ENCODE measurements at places on chromosomes 11 and 22.

DNA sequence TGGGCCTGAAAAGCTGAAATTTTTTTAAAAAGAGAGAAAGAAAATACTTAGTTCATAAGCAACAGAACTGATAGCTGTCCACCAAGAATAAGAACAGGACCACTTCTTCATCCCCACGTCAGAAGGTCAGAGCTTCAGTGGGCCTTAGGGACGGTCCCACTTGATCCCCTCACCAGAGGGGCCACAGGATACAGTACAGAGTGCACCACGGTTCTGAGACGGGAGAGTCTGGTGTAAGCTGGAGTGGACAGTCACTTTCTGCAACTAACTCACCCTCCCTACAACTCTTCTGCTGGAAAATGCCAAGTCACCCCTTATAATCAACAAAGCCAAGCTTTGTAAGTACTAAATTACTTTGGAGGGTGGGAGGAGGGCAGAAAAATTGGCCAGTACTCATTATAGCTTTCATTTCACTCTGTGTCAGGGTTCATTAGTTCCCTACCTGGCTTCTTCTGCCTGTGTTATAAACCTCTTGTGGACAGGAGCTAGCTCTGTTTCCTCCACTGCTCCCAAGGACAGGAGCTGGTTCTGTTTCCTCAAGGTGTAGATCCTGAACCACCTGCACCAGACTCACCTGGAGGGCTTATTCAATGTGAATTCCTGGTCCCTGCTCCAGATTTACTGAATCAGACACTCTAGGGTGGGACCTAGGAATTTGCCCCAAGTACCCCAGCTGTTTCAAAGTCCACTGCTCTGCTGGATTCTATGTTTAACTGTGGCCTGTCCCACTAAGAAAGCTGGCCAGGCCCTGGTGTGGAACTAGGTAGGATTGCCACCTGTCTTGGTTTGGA is 39.6 kb downstream of the SCGB1A1 start:
- DNase-seq, result no peak

DNA sequence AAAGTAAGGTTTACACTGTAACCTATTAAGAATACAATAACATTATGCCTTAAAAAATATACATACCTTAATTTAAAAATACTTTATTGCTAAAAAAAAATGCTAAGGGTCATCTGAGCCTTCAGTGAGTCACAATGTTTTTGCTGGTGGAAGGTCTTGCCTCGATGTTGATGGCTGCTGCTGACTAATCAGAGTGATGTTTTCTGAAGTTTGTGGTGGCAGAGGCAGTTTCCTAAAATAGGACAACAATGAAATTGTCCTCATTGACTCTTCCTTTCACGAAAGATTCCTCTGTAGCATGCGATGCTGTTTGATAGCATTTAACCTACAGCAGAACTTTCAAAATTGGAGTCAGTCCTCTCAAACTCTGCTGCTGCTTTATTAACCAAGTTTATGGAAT is 97.6 kb downstream of the FAT3 start:
- DNase-seq, result no peak

DNA sequence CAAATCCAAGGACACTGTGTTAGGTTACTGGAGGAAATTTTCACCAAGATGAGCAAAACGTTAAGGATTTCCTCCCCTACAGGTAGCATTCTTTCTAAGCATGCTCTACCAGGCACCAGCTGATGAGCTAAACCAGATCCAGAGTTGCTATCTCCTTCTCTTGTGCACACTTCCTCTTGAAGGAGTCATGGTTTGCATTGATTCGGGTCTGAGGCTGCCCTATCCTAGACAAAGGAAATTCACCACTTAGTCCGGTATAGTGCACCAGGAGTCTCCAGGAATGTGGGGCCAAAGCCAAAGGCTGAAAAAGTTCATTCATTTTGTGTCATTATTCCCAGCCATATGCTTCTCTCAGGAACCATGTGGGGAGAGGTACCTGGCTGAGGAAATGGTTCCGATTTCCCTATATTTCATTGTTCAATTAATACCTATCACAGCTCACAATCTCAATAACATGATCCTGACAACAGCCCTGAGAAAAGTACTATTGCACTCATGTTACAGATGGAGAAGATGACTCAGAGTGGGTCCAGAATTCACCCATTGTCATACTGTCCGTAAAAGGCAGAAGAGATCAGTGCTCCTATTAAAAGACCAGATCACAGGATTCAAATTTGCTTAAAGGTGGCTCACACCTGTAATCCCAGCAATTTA is 39.1 kb downstream of the SLC35F2 start:
- DNase-seq, result no peak

GRCh38 chr11:34630544-34630943 is 9.7 kb downstream of the EHF start:
- no peak for DNase-seq

GRCh38 chr11:66886671-66887221 is 29.9 kb downstream of the LRFN4 start:
- no peak for DNase-seq

DNA sequence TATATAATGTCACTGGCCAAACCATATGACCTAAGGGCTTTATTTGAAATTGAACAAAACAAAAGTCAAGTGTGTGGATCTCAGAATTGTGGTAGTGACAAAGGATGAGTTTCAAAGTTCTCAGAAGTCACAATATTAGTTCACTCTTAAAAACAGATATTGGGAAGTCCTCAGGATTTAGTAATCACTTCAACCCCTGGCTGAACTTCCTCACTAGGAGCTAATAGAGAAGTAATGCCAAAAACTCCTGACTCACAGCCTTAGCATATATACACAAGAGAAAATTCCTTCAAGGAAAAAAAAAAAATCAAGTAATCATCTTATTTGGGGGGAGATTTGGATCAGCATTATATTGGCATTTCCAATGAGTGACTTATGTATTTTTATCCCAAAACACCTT is 75.6 kb upstream of the APOA1 start:
- peak; percentile 72 for DNase-seq

GRCh38 chr11:63613517-63614135 is 607 bp downstream of the PLAAT3 start:
- DNase-seq, result no peak

- no peak for DNase-seq
These were observed 31.9 kb upstream of the FTH1 start for GRCh38 chr11:61999141-61999975.

DNA sequence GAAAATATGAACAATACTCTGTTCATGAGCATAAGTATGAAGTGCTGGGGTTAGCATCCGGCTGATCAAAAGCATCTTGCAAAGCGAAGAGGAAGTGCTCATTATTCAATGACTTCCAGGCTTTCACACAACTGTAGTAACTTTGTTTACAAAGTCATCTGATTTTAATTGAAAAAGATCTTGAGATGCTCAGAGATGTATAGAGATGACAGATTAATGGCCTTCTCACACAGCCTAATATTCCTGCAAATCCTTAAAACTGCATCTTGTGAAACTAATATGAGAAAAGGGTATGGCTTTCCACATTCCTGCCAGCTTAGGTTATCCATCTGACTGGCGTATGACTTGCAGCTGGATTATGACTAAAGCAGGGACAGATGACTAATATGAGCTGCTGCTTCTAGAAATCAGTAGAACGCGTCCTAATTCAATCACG is 125.4 kb downstream of the CASP12 start:
- no peak for DNase-seq

DNA sequence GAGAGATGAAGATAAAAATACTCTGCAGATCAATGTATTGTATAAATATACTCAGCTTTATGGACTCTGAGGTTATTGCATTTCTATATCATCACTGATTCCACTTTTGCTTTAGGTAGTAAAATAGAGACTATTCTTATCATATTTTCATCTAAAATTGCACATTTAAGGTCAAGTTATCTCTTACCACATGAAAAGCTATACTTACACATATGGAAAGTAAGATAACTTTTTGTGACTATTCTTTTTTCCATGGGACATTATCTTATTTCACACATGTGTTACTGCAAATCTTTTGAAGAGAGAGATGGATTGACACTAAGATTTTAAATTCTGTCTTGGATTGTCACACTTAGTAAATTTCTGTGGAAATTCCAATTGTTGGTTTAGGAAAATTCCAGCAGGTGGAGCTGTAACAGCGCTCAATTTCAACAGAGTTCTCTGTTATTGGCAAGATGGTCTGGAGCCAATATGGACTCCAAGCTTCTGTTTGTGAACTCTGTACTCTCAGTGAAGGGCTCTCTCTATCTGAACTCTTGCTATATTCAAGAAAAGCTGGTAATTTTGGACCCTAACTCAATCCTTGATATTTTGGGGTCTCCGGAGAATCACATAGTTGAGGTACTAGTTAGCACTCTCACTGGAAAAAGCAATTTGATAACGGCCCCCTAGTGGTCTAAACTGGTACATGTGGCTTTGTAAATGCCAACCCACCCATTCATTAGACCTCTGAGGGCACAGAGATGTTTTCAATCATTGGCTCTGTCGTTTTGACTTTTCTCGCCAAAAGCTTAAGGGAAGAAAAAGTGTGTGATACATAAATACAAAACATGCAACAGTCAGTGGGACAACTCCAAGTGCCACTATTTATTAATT is 429.7 kb downstream of the ETS1 start:
- peak; percentile 72 for DNase-seq

DNA sequence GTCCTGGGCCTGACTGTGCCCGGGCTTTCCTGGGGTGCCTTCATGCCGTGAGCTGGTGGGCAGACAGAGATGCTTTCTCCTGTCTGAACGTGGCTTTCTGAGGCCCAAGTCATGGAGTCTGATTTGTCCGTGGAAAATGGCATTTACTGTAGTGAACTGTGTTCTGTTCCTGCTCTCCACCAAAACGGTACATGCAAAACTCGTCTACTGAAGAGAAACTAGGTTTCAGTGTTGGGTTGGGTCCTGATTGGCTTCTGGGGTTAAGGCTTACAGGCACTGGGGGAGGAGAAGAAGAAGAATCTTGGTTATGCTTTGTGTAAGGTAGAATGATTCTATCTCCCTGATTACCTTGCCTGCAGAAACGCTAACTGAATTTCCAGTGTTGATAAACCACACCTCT is 541.7 kb downstream of the NTM start:
- DNase-seq, result no peak

DNA sequence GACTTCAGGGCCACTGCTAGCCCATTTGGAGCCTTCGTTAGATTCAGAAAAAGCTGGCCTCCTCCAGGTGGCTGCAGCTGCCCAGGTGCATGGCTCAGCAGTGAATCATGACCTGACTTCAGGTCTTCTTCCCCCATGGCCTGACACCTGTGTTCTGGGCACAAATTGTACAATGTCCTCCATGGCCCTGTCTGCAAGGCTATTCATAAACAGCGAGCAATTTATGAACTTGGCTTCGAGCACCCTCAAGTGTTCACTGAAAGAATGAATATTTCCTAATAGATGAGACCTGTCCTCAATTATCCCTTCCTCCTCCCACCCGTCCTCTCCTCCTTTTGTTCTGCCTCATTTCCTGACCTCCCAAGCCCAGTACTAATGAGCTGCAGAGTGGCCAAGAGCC is 12.2 kb upstream of the VPS37C start:
- DNase-seq, result no peak

DNA sequence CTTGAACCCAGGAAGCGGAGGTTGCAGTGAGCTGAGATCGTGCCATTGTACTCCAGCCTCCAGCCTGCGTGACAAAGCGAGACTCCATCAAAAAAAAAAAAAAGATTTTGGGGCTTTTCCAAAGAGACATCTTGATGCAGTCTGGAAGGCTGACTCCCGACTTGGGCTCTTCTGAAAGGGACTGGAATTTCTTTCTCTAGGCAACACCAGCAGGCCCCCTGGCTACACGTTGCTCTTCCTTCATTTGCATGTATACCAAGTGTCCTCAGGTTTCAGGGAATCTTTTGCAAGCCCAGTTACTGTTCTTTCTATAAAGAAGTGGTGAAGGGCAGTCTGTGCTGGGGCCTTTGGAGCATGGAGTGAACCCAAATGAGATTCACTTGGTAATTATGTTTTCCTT is 211.0 kb downstream of the GRIK4 start:
- no peak for DNase-seq

- no peak for DNase-seq
These were observed 333.9 kb upstream of the KIRREL3 start for GRCh38 chr11:127334466-127334865.

DNA sequence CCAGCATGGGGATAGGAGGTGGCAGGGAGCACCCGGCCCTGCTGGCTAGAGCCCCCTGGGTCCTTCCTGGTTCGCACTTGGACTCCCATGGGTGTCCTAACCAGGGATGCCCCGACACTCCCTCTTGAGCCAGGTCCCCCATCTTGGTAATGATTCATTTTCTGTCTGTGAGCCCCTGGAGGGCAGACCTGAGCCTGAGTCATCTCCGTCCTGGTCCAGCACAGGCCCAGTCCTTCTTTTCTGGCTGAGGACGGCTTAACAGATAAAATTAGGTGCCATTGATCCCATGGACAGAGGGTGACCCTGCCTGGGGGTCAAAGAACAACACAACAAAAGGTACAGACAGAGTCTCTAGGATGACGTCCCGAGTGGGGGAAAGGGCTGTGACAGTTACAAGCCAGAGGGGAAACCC is 3.5 kb downstream of the RHOD start:
- DNase-seq, result no peak

DNA sequence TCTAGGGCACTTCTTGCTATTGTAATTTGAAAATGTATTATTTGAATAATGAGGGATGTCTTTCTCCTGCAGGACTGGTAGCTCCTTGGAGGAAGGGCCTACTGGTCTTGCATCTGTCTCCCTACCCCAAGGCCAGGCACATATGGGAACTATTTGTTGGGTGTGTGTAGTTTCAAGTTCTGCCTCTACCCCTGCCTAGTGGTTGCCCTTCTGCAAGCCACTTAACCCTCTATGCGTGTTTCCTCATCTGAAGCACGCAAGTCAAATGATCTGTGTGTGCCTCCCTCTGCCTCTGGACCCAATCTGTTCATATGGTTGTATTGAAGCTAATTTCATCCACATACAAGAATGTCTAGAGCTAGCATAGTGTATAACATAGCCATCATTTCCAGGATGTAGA is 67.0 kb downstream of the WNT11 start:
- no peak for DNase-seq
